ENCODE measurements at places on chromosomes 4 and X.

- no peak for DNase-seq
Measured at GRCh38 chr4:21830272-21830671, 118.3 kb downstream of the KCNIP4 start.

DNA sequence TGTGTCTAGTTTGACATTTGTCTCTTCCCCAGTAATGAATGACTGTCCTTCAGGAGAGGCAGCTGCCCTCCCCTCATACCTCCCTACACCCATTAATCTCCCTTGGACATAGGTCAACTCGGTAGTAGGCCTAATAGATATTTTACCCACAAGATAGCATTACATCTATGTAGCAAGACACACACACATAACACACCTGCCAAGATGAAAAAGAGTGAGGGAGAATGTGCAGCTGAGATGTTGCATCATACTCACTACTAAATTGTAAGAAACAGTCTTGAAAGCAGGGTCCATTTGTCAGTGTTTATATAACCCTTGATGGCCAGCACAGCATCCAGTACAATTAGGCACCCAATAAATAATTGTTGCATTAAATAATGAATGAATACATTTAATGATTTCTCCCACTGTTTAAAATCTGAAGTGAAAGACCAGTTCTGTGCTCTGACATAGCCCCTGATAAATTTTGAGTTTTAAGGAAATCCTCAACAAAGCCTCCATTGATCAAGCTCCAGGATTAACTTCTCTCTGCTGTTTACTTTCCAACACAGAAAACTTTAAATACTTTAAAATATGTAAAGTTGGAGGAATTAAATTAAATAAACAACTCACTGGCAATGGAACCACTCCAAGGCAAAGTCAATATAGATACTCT lies 440.8 kb upstream of the RASGEF1B start:
- no peak for DNase-seq

GRCh38 chrX:137313627-137314026 lies 252.3 kb upstream of the ZIC3 start:
- no peak for DNase-seq

- no peak for DNase-seq
Measured at GRCh38 chr4:16707874-16708273, 190.6 kb downstream of the LDB2 start.

DNA sequence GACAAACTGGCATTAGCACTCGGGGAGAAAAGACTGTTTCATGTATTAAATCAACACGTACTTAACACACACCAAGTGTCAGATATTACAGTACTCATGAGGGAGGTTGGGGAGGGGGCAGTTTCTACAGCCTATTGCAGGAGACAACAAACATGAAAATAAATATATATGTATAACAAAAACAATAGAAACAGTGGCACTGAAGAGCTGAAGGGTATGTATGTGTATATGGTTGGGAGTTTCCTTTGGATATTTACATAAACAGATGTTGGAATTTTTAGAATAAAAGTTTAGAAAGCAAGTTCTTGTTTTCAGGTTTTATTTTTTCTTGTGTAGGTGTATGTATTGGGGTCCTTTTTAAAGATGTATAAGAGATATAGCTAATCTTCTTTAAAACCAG lies 133.5 kb downstream of the ELOVL6 start:
- DNase-seq: no peak

- no peak for DNase-seq
Measured at GRCh38 chr4:58566260-58566659, 1456.1 kb upstream of the IGFBP7 start.

DNA sequence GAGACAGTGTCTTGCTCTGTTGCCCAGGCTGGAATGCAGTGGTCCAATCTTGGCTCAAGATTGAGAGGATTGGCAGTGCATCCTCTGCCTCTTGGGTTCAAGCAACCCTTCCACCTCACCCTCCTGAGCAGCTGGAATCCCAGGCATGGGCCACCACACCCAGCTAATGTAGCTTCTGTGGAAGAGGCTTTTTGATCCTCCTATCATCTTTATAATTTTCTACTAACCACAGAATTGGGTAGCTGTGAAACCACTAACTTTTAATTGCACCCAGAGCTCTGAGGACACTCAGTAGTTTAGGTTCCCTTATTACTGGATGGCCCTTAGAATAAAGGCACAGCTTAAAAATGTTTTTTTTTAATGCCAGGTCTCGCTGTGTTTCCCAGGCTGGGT lies 8.9 kb upstream of the AGA start:
- no peak for DNase-seq

- no peak for DNase-seq
Measured at GRCh38 chrX:23292988-23293651, 41.5 kb upstream of the PTCHD1 start.

DNA sequence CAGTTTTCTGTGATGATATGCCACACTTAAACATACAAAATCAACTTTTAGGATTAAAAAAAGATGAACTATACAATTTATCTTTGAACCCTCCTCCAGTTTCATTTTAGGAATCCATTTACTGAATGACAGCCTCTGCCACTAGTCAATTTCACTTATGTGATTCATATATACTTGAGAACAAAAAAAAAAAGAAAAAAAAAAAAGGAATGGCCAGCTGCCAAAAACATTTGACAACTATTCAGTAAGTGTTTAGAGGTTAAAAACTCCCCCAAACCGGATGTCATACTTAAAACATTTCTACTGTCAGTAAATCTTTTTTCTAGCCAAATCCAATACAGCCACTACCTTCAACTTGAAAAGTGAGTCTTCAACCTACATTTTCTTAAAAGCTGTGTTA lies 266.7 kb upstream of the MAGEB2 start:
- DNase-seq: no peak

GRCh38 chr4:18975916-18976808 lies 954.6 kb upstream of the LCORL start:
- DNase-seq: no peak

DNA sequence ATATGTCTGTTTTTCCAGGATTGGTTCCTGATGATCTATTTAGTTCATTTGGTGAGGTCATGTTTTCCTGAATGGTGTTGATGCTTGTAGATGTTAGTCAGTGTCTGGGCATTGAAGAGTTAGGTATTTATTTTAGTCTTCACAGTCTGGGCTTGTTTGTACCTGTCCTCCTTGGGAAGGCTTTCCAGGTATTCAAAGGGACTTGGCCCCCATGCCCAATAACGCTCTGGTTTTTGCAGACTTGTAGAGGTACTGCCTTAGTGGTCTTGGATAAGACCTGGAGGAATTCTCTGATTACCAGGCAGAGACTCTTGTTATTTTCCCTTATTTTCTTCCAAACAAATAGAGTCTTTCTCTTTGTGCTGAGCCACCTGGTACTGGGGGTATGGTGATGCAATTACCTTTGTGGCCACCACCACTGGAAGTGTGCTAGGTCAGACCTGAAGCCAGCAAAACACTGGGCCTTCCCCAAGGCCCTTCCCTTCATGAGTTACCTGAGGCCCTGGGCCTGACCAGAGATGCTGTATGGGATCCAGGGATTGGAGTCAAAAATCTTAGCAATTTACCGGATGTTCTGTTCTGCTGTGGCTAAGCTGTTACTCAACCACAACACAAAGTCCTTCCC lies 63.3 kb upstream of the RXFP1 start:
- no peak for DNase-seq

DNA sequence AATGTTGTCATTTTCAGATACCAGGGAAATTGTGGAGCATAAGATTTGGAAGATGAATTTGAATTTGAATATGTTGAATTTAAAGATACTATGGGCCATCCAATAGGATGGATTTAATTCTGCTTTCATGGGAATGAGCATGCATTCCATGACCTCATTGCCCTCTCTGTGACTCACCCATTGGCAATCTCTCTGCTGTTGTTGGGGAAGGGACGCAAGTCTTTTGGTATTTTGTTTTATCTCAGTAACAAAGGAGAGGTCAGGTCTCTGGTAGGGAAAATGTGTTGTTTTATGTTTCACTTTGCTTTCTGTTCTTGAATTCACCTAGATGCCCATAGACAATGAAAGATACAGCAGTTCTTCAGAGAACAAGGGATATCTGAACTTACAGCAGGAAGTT lies 42.1 kb upstream of the MAGEA4 start:
- no peak for DNase-seq

GRCh38 chr4:40621229-40621591 lies 8.5 kb downstream of the RBM47 start:
- no peak for DNase-seq

DNA sequence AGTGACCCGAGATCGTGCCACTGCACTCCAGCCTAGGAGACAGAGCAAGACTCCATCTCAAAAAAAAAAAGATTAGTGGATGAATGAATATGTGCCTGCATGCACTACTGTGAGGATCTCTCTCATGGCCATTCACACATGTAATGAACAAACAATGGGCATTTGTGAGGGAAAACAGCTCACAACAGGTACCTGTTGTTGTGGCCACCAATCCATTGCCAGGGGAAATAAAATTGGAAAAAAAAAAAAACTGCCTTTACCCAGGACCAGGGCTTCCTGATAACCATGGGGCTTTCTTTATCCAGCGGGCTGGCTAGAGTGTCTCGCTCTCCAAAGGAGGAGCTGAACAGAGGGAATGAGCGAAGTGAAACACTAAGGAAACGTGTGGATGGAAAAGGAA lies 7.4 kb downstream of the SCD5 start:
- DNase-seq: no peak
